Vagina (tissue), 2 donors: ENCODE measurements at places on chromosomes 4 and X.

DNA sequence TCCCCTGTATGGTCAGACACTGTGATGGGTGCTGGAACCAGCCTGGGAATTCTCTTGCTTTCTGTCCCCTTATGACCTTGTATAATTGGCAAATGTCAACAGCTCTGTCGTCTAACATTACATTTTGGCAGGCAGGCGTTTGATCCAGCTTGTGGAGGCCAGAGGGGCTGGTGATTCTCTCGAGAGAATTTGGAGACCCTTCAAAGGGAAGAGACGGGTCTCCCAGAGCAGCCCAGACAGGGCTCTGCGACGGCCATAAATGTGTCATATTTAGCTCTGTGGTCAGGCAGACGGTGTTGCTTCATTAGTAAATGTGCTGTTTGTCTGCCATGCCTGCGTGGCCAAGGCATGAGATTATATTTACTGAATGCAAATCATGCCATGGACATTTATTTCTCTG is 68.7 kb downstream of the SORCS2 start:
- DNase-seq = no peak

DNA sequence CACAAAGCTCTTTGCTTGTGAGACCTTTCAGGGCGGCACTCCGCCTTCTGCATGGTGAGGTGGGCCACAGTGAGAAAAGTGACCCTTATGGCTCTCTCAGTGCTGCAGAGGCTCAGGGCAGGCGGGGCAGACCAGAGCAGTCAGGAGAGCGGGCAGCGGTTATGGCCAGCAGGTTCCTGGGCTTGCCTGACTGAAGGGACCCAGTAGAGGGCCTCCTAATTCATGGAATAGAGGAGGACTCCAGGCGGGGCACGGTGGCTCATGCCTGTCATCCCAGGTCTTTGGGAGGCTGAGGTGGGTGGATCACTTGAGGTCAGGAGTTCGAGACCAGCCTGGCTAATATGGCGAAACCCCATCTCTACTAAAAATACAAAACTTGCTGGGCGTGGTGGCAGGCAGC is 91.4 kb downstream of the CLNK start:
- no peak for DNase-seq

GRCh38 chrX:131987252-131987651 is 35.9 kb upstream of the STK26 start:
- DNase-seq = no peak

DNA sequence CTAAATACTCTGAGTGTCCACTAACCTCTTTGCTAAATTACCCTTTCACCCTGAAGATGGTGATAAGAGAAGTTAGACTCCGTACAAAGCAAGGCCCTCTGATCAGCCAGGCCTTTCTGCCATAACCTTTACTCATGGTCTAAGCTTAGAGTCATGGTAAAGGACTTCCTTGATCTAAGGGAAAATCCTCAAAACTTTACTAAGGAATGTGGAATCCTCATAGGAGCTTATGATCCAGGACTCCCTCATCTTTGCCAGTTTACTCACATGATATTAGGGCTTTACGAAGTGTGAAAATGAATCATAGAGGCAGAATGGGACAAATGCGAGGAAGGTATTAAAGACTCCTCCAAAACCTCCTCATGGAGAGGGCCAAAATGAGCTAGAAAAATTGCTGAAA is 7.9 kb upstream of the FAM13A start:
- DNase-seq = no peak

GRCh38 chrX:47743504-47743903 is 84.5 kb upstream of the UXT start:
- DNase-seq = no peak

DNA sequence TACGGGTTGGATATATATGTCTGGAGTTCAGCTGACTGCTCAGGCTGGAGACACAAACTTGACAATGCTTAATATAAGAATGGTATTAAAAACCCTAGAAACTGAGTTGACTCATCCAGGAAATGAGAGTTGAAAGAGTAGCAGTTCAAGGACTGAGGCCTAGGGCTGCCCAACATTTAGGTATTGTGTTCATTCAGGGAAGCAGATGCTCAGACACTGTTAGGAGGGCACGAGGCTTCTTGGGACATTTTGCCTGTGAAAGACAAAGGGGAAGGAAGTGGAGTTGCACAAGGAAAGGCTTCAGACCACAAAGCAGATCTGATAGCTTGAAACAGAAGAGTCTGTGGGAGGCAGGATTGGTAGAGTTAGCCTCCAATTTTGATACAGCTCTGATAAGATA is 52.0 kb upstream of the HS3ST1 start:
- no peak for DNase-seq

DNA sequence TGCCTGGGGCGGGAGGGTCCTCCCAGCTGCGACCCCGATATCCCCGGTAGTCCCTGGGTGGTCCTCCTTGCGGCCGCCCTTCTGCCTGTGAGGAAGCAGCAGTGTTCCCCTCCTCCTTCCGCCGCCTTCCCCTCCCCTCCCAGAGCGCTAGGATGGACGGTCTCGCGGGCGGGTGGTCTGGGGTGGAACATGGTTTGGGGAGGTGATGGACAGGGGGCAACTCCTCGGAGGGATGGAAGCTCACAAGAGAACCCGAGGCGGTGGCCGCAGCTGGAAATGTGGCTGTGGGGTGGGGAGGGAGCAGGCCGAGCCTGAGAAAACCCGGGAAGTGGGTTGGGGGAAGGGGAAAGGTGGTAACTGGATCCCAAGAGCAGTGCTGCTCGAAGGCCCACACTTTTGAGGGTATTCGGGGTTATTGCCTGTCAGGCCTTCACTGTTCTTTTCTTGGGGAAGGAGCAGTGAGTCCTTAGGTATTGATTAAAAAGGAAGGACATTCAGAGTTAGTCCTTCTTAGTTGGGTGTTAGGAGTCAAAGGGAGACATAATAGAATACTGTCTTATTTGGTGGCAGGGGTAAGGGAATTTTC is 581 bp downstream of the UBE2K start:
- DNase-seq = no peak

- no peak for DNase-seq
Observed at GRCh38 chr4:94642561-94642866, 115.2 kb upstream of the BMPR1B start.

DNA sequence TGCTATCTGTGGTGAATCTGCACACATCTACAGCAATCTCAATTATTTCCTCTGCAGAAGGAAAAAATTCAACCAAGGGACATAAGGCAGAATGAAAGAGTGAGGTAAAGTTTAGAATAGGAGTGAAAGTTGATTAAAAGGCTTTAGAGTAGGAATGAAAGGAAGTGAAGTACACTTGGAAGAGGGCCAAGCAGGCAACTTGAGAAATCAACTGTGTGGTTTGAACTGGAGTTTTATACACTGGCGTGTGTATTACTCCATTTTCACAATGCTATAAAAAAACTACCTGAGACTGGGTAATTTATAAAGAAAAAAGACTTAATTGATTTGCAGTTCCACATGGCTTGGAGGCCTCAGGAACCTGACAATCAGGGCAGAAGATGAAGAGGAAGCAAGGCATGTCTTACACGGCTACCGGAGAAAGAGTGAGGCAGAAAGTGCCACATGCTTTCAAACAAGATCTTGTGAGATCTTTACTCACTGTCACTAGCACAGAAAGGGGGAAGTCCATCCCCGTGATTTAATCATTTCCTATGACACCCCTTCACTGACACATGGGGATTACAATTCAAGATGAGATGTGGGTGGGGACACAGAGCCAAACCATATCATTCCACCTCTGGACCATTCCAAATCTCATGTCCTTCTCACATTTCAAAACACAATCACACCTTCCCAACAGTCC is 234.8 kb downstream of the IL15 start:
- DNase-seq = no peak

DNA sequence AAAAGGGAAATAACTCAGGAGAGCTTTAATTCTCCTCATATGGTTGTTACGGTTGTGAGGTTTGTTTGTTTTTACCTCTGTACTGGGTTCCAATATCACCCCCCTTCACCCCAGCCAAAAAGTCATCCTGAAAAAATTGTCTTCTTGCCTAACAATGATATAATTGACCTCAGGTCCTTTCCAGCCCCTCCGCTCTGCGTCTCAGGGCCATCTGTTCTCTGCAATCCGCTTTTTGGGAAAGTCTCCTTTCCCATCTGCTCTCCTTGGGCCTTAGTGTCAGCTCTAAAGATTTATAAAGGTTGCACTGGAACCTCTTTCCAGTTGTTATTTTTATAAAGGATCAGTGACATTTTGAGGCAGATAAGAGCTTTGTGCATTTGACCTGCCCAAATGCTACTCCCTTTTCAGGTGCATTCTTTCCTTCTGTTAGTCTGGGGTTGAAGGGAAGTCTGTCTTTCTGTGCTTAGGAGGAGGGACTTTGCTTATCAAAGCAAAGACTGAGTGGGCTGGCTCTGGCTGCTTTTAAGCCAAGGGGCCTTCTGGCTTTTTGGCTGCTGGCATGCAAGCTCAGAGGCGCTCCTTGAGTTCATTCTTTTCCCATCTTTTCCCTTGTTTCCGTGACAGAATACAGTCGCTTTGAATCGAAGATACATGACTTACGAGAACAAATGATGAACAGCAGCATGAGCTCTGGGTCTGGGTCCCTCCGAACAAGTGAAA is 34.1 kb downstream of the DLG3 start:
- DNase-seq = no peak

GRCh38 chr4:174394915-174395314 is 111.2 kb downstream of the CEP44 start:
- DNase-seq = no peak

GRCh38 chr4:120616041-120616440 is 306.5 kb downstream of the PRDM5 start:
- DNase-seq = no peak

- no peak for DNase-seq
Observed at GRCh38 chr4:649293-649625, 23.9 kb downstream of the PDE6B start.

- no peak for DNase-seq
Observed at GRCh38 chrX:110204986-110205385, 112.9 kb downstream of the AMMECR1 start.

- no peak for DNase-seq
Observed at GRCh38 chr4:145935253-145936141, 3.1 kb downstream of the ZNF827 start.

- no peak for DNase-seq
Observed at GRCh38 chr4:179695175-179695574, 2252.9 kb upstream of the AGA start.

- no peak for DNase-seq
Observed at GRCh38 chrX:13697455-13697854, 8.5 kb downstream of the RAB9A start.

DNA sequence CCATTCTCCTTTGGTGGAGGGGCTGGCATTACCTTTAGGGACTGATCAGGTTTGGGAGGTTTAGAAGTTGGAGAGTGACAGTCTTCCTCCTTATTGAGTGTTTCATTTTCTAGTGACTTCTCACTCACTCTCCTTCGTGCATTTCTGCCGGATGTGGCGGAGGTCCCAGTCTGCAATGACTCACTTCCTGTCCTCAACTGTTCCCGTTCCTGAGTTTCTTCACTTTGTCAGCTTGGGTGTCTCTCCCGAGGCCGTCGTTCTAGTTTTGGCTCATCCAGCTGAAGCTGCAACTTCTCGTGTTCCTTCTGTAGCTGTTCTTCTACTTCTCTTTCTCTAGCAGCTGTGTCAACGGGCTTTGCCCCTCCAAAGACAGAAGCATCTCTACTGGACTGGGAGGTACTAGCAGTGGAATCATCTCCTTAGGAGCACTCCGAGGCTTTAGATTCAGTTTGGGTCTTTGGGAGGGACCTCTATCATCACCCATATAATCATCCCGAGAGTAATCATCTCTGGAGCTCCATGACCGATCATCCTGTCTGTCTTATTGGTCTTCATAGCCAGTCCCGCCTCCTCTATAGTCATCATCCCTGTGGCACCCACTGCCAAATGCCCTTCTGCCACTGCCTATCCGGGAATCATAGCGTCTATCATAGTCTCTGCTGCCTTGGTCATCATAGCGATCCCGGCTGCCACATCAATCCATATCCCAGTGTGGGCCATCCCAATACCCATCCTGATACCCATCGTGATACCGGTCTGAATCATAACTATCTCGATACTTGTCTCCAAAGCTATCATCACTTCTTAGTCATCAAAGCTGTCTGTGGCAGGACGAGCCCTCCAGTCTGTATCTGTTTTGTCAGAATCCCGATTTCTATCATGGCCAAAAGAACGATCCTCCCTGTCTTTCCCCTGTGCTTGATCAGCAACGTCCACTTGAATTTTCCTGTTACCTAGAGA is 35.3 kb upstream of the VSIG4 start:
- no peak for DNase-seq
